ENCODE measurements at places on chromosomes 4 and X. TPM values are rescaled to one million over a fixed set of nuclear protein-coding genes. Genes with fewer than 3 reads are reported as not detected.

EPHA5 gene
- 0.45 TPM for total RNA-seq

SMR3B gene
- total RNA-seq: not detected

AFP gene
- total RNA-seq: 1.3 TPM

RBM10 gene
- total RNA-seq: 45.1 TPM

NMU gene
- total RNA-seq: 0.56 TPM

ANK2 gene
- total RNA-seq: 1.8 TPM

UNC5C gene
- not detected for total RNA-seq

TBC1D8B gene
- 1.5 TPM for total RNA-seq

KDR gene
- total RNA-seq: 0.11 TPM

COL25A1 gene
- not detected for total RNA-seq

CXCL6 gene
- not detected for total RNA-seq

LEF1 gene
- not detected for total RNA-seq

MAGEB1 gene
- not detected for total RNA-seq

DCAF8L2 gene
- not detected for total RNA-seq

BDH2 gene
- total RNA-seq: 9.5 TPM

ADGRG4 gene
- total RNA-seq: not detected

ZGRF1 gene
- total RNA-seq: 1.9 TPM

RNF212 gene
- total RNA-seq: 1.6 TPM

MND1 gene
- total RNA-seq: 21.1 TPM

PCDH10 gene
- 0.08 TPM for total RNA-seq

TASL gene
- not detected for total RNA-seq

P2RY8 gene
- total RNA-seq: not detected

PORCN gene
- total RNA-seq: 15.8 TPM

PNMA6F gene
- total RNA-seq: not detected

TMEM271 gene
- not detected for total RNA-seq
